A549 treated with RU486 at 1 μM for 4 hours (cell line): ENCODE measurements at places on chromosomes 4 and X. TPM values are rescaled to one million over a fixed set of nuclear protein-coding genes. Genes with fewer than 3 reads are reported as not detected.

CENPVL1 gene
- not detected in 5 replicates for total RNA-seq

VAMP7 gene
- total RNA-seq = 22.2 to 32.9 TPM (median 30.0 TPM) in 5 replicates

SYN1 gene
- total RNA-seq = 0.11 to 0.31 TPM (median 0.21 TPM) in 5 replicates

CLCN4 gene
- total RNA-seq = 3.1 to 5.9 TPM (median 4.0 TPM) in 5 replicates

STARD8 gene
- 0.81 to 1.8 TPM (median 1.6 TPM) in 5 replicates for total RNA-seq

CXCL6 gene
- total RNA-seq = not detected in 5 replicates

CD38 gene
- total RNA-seq = 7.6 to 14.1 TPM (median 10.1 TPM) in 5 replicates

NLGN3 gene
- 0.89 to 1.0 TPM (median 1.00 TPM) in 5 replicates for total RNA-seq

ODAM gene
- not detected in 5 replicates for total RNA-seq

TAF7L gene
- 0.06 to 0.24 TPM (median 0.22 TPM) in 3 of 5 replicates, not detected in the others for total RNA-seq
